Activated naive CD4-positive, alpha-beta T cell treated with anti-CD3 and anti-CD28 coated beads for 36 hours (primary cell): ENCODE measurements at places on chromosomes 6 and 20.
A peak's percentile ranks its signal among the peaks of the same experiment; 100 is the strongest.

DNA sequence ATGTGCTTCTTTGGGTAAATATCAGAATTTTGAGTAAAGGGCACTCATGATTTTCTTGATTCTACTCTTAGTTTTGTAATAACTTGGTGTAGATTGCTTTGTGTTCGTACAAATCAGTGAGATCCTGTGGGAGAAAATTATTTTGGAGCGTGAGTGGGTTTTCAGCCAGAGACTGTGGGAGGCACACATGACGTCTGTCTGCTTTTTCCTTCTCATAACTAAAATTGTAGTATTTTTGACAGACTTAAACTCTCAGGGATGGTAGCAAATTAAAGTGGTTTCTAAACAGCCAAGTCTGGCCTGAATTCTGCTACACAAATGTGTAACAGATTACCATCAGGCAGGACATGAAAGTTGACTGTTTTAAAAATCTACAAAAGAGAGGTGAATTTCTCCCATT is 222.6 kb downstream of the OTOR start:
- no peak for DNase-seq

DNA sequence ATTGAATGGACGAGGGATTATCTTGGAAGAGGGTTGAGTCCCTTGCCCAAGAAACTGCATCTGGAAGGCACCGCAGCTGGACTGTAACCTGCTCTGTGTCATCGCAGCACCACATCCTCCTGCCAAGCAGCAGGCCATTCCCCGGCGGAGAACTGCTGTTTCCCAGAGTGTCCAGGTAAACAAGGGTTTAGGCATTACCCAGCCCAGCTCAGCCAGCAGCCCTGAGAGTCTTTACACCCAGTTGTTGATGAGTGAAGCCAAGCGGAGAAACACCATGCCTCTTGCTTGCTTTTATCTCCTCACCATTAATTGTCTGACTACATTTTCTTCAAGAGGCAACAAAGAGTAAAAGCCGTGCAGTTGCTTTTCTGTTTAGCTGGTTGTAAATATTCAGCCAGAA is 104.1 kb downstream of the CDH4 start:
- no peak for DNase-seq

DNA sequence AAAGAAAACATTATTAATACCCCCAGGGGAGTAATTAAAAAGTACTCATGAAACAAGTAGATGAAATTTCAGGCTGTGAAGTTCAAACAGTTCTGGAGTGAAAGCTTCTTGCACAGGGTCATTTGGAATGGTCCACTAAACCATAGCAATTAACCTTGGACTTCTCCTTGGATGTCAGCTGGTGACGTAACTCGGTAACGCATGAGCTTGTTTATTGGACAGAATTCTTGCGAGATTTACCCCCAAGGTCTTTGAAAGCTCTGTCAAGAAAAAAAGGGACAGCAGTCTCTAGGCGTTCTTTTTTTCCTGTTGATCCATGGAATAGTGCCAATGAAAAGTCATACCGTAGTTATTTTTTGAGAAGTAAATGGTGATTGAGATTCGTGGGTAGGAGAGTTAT is 2.2 kb downstream of the CD83 start:
- no peak for DNase-seq

GRCh38 chr6:3456395-3456897 is 404 bp downstream of the SLC22A23 start:
- DNase-seq, result no peak

- no peak for DNase-seq
Observed at GRCh38 chr6:54718541-54719023, 128.0 kb upstream of the FAM83B start.

GRCh38 chr20:18729231-18729825 is 84.3 kb upstream of the SCP2D1 start:
- no peak for DNase-seq

DNA sequence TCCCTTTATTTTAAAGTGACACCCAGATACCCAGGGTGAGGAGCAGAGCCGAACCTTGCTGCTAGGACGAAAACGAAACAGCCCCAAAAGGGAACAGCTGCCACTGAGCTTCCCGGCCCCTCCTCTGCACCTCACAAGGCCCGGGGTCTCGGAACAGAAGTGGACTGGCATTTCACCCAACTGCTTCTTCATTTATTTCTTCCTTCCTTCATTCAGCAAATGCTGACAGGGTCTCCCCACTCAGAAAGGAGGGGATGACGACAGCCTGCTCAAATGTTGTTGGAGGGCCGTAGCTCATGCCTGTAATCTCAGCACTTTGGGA is 220.3 kb downstream of the PREX1 start:
- no peak for DNase-seq

DNA sequence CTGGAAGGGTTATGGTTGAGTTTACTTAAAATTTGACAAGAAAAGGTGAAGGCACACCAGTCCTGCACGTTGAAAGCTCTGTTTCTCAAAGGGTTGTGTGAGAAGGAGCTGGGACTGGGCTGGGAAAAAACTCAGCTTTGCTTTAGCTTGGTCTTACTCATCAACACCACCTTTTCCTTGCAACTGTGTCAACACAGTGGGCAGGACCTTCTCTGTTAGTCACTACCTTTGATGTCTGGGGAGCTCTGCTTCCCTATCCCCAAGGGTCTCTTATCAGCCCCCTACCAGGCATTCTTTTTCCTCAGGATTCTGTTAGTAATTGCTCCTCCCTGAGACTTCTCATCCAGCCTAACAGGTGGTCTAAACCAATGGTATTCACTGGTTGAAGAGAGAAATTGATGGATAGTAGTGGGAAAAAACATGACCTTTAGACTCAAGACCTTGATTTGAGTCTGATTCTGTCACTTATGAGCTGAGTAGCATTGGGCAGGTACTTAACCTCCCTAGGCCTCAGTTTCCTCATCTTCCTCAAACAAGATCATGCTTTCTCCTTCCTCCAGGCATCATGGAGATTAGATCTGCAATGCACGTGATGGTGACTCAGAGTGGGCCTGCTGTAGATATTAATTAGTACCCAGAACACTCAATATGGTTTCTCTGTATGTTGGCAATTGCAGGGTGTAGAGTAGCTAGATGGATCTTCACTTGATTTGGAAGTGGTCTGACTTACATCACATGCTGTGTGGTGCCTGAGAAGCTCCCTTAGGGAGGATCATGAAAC is 17.2 kb upstream of the FOXA2 start:
- DNase-seq, result no peak

- DNase-seq, result no peak
Observed at GRCh38 chr20:63003546-63003945, 3.2 kb downstream of the BHLHE23 start.

- DNase-seq, result no peak
Observed at GRCh38 chr6:95185874-95186273, 391.5 kb upstream of the MANEA start.

DNA sequence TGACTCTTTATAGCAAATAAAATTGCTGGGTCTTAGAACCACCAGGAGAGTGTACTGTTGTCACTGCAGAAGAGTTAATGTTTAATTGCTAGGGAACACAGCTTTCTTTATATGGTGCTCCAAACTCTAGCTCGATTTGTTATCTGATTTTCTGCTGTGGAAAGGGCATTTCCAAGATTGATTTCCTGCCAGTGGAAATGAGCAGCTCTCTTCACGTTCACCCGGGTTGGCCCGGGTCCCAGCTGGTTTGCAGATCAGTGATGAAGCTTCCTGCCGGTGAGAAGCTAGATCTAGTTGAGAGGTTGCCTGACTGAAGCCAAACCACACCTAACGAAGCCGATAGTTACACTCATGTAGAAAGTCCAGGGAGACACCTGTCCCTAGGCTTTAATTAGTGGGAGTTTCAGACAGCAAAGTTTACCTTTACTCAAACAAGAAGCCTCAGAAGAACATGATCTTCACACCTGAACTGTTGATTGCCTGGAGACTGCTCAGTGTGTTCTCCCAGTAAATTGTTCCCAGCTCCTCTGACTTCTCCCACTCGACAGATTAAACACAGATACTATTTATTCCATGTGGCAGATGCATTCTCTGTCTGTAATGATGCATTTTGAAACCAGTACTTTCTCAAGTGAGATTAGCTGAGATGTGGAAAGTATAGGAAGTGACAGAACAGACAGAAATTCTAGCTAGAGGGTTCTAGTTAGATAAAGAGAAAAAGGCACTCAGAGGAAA is 27.8 kb downstream of the PAQR8 start:
- DNase-seq, result peak; percentile 79

DNA sequence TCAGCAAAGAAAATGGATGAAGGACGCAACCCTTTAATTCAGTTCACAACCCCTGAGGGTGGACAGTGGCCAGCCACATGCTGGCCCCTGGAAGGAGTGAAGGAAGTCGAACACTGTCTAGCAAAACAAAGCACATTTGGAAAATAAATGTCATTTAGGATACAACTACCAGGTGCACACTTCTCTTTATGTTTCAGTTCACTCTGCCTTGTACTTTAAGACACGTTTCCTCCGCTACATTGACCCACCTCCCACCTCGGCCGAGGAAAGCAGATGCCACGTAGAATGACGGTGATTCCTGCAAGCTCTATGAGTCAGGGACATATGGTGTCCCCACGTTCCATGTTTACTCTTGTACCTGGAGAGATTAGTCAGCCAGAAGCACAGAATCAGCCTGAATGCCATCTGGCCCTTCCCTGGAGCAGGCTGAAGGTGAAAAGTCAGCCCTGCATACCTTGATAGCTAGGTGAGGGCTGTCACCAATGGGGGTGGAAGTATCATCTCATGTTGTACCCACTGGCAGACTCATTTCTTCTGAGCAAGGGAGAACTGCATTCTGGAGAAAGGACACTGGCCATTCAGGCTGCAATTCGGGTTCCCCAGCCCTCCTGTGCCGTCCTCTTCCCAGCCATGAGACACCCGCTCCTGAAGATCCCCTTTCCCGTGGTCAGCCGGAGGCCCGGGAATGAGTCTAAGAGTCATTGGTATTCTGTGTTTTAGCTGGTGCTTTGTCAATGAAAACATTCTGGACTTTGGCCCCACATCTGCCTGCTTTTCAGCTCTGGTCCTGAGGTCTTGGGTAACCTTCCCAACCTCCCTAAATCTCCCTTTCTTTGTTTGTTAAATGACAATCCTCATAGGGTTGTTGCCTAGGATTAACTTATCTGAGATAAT is 60.6 kb downstream of the FOXA2 start:
- DNase-seq, result no peak

DNA sequence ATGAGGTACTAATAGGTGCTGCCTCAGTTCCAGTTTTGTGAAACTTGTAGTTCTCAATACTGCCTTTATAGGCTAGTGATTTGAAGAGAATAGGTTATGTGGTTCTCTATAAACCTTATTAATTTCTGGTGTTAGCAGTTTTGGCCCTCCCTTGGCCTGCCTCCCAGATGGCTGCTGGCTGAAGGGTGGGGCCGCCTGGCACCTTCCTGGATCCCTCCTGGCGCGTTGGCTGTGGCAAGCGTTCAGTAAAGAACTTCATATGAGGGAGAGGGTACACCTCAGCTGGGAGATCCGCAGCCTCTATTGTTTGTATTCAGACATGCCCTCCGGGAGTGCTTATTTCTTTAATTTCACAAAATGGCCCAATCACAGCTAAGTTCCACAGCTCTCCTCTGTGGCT is 51.9 kb downstream of the FAM120B start:
- no peak for DNase-seq

DNA sequence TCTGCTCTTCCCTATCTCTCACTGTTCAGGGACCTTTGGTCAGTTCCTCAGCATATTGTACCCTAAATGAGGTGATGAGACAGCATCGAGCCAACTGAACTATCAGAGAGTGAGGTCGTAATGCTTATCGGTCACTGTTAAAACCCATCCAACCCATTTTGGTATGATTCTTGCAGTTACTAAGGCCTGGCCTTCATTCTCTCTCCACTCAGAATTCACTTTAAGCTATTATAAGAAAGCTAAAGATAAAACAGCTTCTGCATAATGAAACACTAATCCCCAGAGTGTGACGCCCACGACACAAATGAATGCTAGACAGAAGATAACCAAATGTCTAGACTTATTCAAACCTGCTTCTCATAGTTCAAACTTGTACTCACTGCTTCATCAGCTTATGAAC is 175.8 kb downstream of the GMPR start:
- peak; percentile 43 for DNase-seq

- DNase-seq, result no peak
Observed at GRCh38 chr20:41359541-41360011, 7.0 kb downstream of the EMILIN3 start.

- peak; percentile 68 for DNase-seq
Observed at GRCh38 chr6:44431118-44431725, 43.7 kb downstream of the CDC5L start.

- no peak for DNase-seq
Observed at GRCh38 chr6:56403745-56404144, 156.4 kb upstream of the COL21A1 start.

DNA sequence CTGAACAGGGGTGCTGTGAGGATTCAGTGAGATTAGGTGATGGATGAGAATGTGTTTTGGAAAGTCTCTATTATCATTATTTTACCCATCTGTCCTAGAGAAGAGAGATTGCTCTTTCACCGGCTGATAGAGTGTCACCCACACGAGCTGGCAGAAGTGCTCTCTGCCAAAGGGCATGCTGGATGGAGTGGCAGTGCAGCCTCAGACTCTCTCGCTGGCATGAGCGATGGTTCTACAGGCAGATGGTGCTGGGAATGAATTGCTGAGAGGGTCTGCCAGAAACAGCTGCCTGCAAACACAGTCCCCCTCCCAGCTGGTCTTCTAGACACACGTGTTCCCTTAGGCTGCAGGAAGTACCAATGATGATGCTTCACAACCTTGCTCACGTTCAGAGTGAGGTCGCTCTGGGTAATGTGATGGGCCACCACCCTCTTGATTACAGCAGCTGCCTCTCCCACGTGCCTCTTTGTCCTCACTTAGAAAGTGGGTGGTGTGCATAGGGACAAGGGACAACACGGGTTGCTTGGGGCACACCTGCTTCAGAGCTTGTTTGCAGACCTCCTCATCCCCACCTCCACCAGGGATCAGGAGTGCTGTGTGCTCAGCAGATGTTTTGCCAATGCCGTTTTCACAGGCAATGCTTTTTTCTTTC is 84.7 kb downstream of the FOXA2 start:
- no peak for DNase-seq

DNA sequence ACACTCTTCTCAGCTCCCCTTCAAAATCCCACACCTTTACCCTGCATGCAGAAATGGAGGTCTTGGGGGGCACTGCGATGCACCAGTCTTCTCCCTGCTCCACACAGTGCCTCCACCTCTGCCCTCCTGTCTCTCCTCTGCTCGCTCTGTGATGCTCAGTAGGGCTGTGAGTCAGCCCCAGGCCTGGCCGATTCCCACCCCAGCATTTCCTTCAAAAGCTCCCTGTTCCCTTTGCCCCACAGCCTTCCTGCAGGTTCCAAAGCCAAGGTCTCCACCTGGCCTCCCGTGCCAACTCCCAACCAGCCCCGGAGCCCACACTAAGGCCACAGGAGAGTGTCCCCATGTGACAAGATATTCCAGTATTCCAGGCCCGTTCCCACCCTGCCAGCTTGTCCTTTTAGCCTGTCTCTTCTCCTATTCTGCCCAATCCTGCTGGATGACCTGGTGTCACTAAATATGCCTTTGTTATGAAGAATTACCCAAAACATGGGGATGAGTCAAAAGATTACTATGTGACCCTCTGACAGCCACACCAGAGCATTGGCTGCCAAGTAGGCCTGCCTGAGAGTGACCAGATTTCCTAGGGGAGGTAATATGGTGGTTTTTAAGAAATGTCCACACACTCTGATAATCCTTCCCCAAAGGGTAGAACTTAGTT is 118.9 kb upstream of the NXT1 start:
- DNase-seq, result no peak

- no peak for DNase-seq
Observed at GRCh38 chr20:29742699-29743100, 1514.8 kb upstream of the DEFB115 start.
